Activated CD8-positive, alpha-beta T cell treated with anti-CD3 and anti-CD28 coated beads, Interleukin-2, amount 10 ng/mL, durations not matched to agents 7 days and 5 days (primary cell): ENCODE measurements at places on chromosomes 2 and 18.
A peak's percentile ranks its signal among the peaks of the same experiment; 100 is the strongest.

- H3K27ac ChIP-seq, result peak overlapping the region; percentile 40
- DNase-seq, result no peak
- H3K4me3 ChIP-seq, result no peak overlapping the region
- H3K27me3 ChIP-seq, result no peaks in the 10 kb centered on the region
- H3K36me3 ChIP-seq, result peaks cover 48% of the 10 kb centered on the region
Observed at GRCh38 chr2:237978058-237978712, 11.4 kb downstream of the UBE2F start.

DNA sequence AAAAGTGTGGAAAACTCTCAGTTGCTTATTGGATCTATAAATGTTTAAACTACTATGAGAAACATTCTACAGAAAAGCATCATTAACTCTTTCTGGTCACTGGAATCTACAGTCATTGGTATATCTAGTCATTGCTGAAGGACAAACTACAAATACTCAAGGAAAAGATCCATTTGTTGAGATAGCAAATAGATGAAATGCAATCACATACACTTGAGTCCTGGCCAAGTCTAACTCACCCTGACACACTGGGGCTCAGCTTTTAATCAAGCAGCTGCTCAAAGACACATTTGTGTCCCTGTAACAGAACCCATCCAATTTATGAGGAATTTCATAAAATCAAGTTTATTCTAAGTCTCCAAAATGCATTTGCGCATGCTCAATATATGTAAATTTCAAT, 68.7 kb downstream of the CDH2 start:
- H3K4me1 ChIP-seq, result no peaks in the 10 kb centered on the region
- no peak overlapping the region for H3K27ac ChIP-seq
- H3K4me3 ChIP-seq, result no peak overlapping the region
- DNase-seq, result no peak
- H3K36me3 ChIP-seq, result no peaks in the 10 kb centered on the region

- H3K4me3 ChIP-seq, result no peak overlapping the region
- DNase-seq, result no peak
- no peak overlapping the region for H3K27ac ChIP-seq
- H3K36me3 ChIP-seq, result no peaks in the 10 kb centered on the region
- no peaks in the 10 kb centered on the region for H3K27me3 ChIP-seq
- no peaks in the 10 kb centered on the region for H3K4me1 ChIP-seq
Observed at GRCh38 chr2:71995067-71995665, 152.5 kb downstream of the CYP26B1 start.

- no peak overlapping the region for H3K4me3 ChIP-seq
- H3K27me3 ChIP-seq, result peaks cover 2% of the 10 kb centered on the region
- DNase-seq, result no peak
- H3K4me1 ChIP-seq, result no peaks in the 10 kb centered on the region
- H3K36me3 ChIP-seq, result no peaks in the 10 kb centered on the region
Observed at GRCh38 chr2:239642406-239643004, 241.7 kb upstream of the HDAC4 start.

- no peaks in the 10 kb centered on the region for H3K27me3 ChIP-seq
- no peaks in the 10 kb centered on the region for H3K4me1 ChIP-seq
- DNase-seq, result no peak
Observed at GRCh38 chr2:214265991-214266489, 144.8 kb upstream of the VWC2L start.

DNA sequence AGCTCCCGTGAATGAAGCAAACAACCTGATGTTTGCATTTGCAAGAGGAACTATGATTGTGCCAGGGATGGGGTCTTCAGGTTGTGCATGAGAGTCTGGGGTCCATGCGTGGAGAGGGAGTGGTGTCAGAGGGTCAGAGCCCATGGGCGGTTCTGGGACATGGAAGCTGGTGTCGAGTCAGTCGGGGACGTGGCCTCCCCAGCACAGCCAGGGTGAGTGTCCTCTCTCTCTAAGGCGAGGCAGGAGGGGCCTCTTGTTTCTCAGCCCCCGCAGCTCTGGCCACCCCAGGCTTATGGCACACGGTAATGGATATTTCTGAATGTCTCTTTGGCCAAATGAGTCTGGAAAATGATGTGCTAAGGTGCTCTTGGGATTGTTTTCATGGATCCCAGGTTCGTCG, 118.6 kb downstream of the RTP5 start:
- H3K4me1 ChIP-seq, result peaks cover 3% of the 10 kb centered on the region
- no peaks in the 10 kb centered on the region for H3K36me3 ChIP-seq
- DNase-seq, result no peak
- H3K27ac ChIP-seq, result no peak overlapping the region
- H3K4me3 ChIP-seq, result no peak overlapping the region

GRCh38 chr2:168641636-168642035, 160.8 kb upstream of the NOSTRIN start:
- H3K27ac ChIP-seq, result no peak overlapping the region
- no peak overlapping the region for H3K4me3 ChIP-seq

GRCh38 chr2:177334940-177335543, 57.5 kb upstream of the AGPS start:
- H3K4me3 ChIP-seq, result no peak overlapping the region
- H3K36me3 ChIP-seq, result no peaks in the 10 kb centered on the region
- no peaks in the 10 kb centered on the region for H3K27me3 ChIP-seq
- peak; percentile 46 for DNase-seq

DNA sequence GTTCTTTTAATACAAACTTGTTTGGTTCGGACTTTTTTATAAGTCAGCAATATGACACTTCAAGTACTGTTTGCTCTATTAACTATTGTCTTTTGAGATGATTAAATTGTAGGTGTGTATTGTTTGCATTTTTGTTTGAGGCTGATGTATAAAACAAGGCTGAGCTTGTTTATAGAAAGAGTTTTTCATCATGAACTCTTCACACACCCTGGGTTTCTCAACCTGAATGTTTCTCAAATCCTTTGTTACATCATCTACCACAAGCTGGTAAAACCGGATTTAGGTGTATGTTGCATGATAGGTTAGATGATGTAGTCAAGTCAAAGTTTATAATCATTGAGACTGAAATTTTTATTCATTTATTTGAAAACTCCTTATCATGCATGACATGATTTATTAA, 335.2 kb upstream of the LRATD1 start:
- H3K4me1 ChIP-seq, result no peaks in the 10 kb centered on the region
- no peak overlapping the region for H3K27ac ChIP-seq
- no peaks in the 10 kb centered on the region for H3K27me3 ChIP-seq
- no peak for DNase-seq

- H3K27me3 ChIP-seq, result peaks cover 3% of the 10 kb centered on the region
- H3K4me1 ChIP-seq, result peaks cover 12% of the 10 kb centered on the region
- H3K36me3 ChIP-seq, result peaks cover 25% of the 10 kb centered on the region
- peak overlapping the region; percentile 80 for H3K27ac ChIP-seq
Observed at GRCh38 chr2:176781570-176782217, 430.9 kb upstream of the HNRNPA3 start.

- no peak for DNase-seq
- no peaks in the 10 kb centered on the region for H3K36me3 ChIP-seq
- no peak overlapping the region for H3K4me3 ChIP-seq
- no peak overlapping the region for H3K27ac ChIP-seq
- peaks cover 29% of the 10 kb centered on the region for H3K27me3 ChIP-seq
Observed at GRCh38 chr2:161609930-161610329, 14.3 kb upstream of the SLC4A10 start.

DNA sequence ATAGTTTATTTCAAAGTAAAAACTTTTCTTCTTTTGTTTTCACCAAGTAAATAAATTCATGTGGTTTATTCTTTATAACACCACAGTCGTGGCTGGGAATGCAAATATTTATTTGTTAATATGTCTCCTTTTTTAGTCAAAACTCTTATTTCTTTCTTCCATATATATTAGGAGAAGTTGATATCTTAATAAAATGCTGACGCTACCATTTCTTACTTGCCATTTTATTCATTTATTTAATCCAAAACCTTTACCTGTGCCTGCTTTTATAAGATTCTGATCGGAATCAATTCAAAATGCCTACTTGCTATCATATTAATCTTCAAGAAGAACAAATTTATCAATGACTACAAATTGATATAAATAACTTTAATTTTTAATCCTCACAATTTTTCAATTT, 362.9 kb upstream of the FSIP2 start:
- DNase-seq, result no peak
- H3K4me1 ChIP-seq, result no peaks in the 10 kb centered on the region
- no peaks in the 10 kb centered on the region for H3K27me3 ChIP-seq
- H3K4me3 ChIP-seq, result no peak overlapping the region
- H3K27ac ChIP-seq, result no peak overlapping the region
- no peaks in the 10 kb centered on the region for H3K36me3 ChIP-seq

DNA sequence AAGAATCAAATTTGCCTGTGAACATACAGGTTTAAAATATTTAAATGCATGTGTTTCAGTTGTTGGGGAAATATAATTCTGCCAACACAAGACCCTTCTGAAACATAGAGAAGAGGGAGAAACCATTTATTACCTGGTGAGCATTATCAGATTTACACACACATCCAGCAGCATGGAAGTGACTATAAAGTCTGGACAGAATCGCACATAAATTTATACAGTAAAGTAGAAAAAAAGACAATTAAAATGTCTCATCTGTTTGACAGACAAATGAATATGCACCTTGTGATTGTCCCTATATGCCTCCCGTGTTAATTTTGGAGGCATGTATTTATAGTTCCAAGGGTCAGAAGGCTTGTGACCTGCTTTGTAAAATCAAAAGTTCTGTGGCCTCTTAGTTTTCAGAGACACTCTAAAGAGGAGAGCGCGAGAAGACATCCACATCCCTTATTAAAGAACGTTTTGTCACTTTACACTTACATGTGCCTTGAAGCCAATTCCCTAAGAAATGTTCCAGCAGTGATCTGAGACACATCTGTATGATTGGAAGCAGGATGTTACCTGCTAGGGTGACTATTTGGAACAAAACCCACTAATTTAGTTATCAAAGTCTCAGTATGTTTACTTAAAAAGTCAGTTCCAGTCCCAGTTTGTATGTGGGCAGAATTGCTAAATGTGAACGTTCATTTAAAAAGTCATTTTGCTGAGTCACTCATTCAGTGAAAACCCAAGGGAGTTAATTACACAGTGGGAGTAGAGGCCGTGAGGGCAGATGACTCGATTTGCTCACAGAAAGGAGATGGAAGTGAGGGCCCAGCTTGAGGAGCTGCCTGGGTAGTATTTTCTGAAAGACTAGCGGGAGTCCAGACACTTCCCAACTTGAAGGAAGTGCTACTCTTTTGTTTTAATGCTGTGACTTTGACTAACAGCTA, 527.6 kb upstream of the MEX3C start:
- H3K4me1 ChIP-seq, result no peaks in the 10 kb centered on the region
- H3K27me3 ChIP-seq, result no peaks in the 10 kb centered on the region
- DNase-seq, result no peak
- no peak overlapping the region for H3K27ac ChIP-seq
- no peaks in the 10 kb centered on the region for H3K36me3 ChIP-seq

- no peak overlapping the region for H3K4me3 ChIP-seq
- H3K36me3 ChIP-seq, result no peaks in the 10 kb centered on the region
- H3K27ac ChIP-seq, result no peak overlapping the region
- DNase-seq, result no peak
Observed at GRCh38 chr2:65382323-65382722, 50.1 kb downstream of the SPRED2 start.

DNA sequence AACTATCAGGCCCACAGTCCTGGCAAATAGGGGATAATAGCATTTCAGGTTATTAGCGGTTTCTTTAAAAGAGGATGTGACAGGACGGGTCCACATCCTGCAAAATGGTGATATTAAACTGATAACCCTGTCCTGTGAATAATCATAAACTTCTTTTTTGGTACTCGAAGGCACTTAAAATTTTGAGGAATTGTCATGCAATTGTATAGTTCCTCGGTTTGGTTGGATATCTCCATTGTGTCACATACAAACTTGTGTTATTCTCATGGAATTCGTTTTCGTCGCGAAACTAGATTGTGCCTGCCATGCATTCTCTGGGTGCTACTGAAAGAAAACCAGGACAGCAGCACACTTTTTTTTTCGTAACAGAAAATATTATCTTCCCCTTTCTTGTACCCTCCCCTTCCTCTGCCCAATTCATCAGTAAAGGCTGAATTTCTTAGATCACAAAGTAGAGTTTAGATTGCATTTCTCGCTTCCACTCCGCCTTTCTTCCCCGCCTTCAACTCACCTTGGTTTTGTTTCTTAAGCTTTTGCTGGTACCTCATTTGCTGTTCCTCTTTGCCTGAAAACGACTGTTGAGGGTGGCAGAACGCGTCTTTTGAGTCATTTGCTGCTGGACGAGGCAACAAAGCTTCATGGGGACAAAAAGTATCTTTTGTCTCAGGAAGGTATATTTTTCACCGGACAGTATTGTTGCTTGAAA, 1.3 kb downstream of the CERS6 start:
- H3K27ac ChIP-seq, result peak overlapping the region; percentile 57
- no peaks in the 10 kb centered on the region for H3K27me3 ChIP-seq
- H3K4me3 ChIP-seq, result no peak overlapping the region
- peaks cover 14% of the 10 kb centered on the region for H3K36me3 ChIP-seq
- H3K4me1 ChIP-seq, result peaks cover 42% of the 10 kb centered on the region
- peak; percentile 29 for DNase-seq

DNA sequence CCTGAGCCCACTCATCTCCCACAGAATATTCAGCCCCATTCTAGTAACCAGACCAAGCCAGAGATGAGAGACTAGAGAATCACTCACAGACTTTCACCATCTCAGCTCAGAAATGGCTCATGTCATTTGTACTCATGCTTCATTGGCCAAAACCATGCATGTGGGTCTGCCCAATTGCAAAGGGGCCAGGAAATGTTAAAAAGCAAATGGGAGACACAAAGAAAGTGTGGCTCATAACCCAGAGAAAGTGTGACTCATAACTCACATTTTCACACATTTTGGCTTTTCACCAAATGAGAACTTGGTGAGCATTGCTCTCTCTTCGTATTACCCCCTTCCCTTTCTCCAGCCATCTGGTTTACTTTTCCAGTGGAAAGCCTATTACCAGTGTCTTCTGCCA, 66.2 kb downstream of the MDH1 start:
- H3K36me3 ChIP-seq, result no peaks in the 10 kb centered on the region
- no peak overlapping the region for H3K27ac ChIP-seq
- H3K4me3 ChIP-seq, result no peak overlapping the region
- H3K4me1 ChIP-seq, result no peaks in the 10 kb centered on the region
- no peaks in the 10 kb centered on the region for H3K27me3 ChIP-seq

DNA sequence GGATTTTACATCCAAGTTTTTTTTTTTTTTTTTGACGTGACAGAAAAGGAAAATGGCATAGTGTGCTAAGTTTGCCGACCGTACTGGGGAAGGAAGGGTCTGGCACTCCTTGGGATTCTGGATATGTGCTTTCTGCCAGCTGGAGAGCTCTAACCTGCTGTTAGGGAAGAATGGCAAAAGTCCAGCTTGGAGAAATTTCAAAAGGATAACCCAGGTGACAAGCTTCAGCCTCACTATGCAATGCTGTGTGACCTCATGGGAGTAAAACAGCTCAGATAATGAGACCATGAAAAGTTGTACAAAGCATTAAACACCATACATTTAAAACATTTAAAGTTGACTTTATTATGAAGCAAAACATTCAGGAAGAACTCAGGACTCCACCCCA, 10.3 kb upstream of the GPR45 start:
- H3K4me3 ChIP-seq, result no peak overlapping the region
- H3K27ac ChIP-seq, result no peak overlapping the region
- peaks cover 2% of the 10 kb centered on the region for H3K4me1 ChIP-seq
- DNase-seq, result no peak
- peaks cover 11% of the 10 kb centered on the region for H3K27me3 ChIP-seq
